ENCODE measurements at places on chromosomes 5 and 9.

DNA sequence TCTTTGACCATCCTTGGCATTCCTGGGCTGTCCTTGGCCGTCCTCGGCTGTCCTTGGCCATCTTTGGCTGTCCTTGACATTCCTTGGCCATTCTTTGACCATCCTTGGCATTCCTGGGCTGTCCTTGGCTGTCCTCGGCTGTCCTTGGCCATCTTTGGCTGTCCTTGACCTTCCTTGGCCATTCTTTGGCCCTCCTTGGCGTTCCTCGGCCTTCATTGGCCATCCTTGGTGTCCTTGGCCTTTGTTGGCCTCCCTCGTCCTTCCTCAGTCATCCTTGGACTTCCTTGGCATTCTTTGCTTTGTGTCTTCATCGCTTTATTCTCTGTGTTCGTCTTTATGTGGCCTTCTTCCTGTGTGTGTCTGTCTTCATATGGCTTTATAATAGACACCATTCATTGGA, 20.7 kb downstream of the NDUFS6 start:
- DNase-seq = no peak

- no peak for DNase-seq
Measured at GRCh38 chr5:57817001-57817453, 334.4 kb upstream of the ACTBL2 start.

GRCh38 chr5:113169720-113170119, 193.1 kb downstream of the DCP2 start:
- no peak for DNase-seq

- no peak for DNase-seq
Measured at GRCh38 chr9:76231001-76231400, 163.2 kb downstream of the RFK start.

DNA sequence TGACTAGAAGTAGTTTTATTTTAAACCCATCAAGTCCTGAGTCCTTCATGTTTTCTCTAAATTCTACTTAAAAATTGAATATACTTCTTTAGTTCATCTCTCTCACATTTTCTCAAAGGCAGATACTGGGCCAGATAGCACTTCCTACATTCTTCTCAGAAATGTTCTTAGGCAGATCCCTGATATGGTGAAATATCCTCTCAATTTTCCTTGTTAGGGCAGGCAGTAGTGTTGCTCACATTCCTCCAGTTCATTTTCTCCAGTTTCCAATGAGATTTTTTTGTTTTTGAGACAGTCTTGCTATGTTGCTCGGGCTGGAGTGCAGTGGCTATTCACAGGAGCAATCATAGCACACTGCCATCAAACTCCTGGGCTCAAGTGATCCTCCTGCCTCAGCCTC, 5.7 kb downstream of the GCNT1 start:
- DNase-seq = no peak
